Left kidney (tissue), 8 donors: ENCODE measurements at places on chromosomes 6 and 20. TPM values are rescaled to one million over a fixed set of nuclear protein-coding genes. Genes with fewer than 3 reads are reported as not detected.

- DNase-seq, result no peak
Measured at GRCh38 chr6:121711472-121711871, 276.0 kb downstream of the GJA1 start.

DNA sequence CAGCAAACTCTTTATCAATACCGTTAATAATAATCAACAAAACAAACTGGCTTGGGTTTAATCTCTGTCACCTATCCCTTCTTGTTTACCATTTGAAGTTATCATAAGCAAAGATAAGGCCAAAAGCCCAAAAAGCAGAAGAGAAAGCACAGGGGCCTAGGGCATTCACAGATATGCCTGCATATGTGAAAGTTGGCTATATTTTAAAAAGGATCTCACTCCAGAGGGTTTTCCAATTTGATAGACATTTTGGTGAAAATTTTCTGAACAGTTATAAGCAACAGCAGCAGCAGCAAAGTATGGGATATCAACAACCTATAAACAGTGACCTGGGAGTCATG lies 101.1 kb downstream of the ATXN1 start:
- no peak for DNase-seq

DNA sequence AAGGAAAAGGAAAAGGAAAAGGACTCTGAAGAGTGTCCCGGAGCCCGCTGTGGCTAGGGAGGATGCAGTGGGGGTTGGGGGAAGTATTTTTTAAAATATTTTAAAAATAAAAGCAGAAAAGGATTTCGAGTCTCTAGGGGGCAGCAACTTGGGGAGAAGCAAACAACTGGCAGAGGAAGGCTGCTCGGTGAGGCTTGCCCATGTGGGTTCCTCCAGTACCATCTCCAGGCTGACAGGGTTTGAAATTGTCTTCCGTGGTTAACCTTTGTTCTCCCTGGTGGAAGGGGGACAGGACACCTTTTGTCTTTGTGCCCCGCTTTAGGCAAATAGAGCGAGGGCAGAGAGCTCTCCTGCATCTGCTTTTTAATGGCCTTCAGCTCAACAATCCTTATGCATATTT lies 60.4 kb upstream of the SNX9 start:
- no peak for DNase-seq

DNA sequence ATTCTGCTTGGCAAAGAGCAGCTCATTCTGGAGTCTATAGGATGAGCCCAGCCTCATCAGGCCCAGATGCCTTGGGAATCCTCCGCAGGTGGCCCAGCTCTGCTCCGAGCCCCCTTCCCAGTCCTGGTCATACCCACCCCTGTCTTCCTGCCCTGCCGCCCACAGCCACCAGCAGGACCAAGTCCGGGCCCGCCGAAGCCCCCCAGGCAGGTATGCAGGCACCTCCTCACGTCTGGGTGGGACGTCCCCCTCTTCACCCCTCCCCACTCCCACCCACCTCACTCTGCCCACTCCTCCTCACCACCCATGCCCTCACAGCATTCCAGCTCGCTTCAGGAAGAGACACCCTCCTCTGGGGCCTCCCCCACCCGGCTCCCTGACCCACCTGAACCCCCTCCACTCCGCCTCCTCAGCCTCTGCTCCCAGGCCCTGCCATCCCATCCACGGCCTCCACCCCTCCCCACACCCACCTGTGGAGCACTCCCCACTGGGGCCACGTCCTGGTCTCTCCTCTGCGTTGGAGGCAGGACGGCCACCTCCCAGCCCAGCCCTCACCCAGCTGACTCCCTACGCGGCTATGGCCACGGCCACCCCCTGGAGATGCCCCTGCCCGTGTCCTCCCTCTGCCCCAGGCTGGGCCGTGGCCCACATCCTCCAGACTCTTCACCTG lies 43.4 kb downstream of the KCNQ2 start:
- DNase-seq, result no peak

- no peak for DNase-seq
Measured at GRCh38 chr6:131430531-131430930, 142.5 kb upstream of the ARG1 start.

- DNase-seq, result no peak
Measured at GRCh38 chr6:38722038-38722437, 6.9 kb downstream of the DNAH8 start.

GRCh38 chr20:19864130-19864529 lies 106.1 kb downstream of the RIN2 start:
- DNase-seq, result no peak

- no peak for DNase-seq
Measured at GRCh38 chr6:62217866-62218265, 68.2 kb downstream of the KHDRBS2 start.

DNA sequence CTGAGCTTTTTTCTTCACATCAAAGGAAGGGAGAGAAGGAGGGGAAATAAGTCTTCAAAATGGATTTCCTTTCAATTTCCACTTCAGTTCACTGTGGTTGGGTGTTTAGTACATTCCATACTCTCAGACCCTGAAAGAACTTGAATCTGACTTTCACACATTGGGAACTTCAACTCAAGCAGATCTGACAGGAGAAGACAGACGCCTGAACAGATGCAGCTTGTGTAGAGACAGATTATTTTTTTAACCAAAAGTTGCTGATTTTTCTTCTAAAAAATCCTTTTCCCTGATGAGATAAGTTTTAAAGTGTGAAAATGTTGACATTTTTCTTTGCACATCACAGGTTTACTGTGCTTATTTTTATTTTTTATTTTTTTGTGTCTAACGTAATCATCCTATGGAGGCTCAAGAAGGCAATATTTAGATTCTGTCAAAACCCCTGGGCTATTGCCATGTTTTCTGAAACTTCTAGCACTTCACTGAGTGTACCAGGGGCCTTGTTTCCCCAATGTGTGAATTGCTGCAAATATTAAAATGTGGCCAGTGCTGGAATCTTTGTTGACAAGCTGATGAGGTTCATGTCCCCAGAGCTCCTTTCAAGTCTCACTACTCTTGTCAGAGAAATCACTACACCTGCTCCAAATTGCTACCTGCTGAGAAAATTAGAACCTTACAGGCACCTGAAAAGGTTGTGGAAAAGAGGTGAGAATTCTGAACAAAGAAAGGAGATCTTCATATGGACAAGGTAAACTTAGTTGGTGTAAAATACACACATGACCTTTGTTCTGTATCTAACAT lies 214.8 kb upstream of the BTBD3 start:
- no peak for DNase-seq

DNA sequence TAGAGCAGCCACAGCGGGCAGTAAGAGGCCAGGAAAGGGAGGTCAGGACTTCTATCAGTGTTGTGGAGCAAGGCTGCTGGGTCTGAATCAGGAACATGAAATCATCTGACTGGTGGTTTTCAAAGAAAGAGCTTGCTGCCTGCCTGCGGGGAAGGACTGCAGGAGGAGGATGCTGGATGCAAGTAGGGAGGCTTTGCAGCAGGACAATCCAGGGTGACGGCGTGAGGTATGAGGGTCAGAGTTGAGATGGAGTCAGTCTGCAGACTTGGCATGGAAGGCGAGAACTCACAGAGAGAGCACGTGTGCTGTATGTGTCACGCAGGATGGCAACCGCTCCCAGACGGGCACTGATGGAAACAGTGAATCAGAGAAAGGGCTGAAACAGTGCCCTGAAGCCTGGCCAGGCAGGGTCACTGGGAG lies 59.2 kb upstream of the CD93 start:
- no peak for DNase-seq

DNA sequence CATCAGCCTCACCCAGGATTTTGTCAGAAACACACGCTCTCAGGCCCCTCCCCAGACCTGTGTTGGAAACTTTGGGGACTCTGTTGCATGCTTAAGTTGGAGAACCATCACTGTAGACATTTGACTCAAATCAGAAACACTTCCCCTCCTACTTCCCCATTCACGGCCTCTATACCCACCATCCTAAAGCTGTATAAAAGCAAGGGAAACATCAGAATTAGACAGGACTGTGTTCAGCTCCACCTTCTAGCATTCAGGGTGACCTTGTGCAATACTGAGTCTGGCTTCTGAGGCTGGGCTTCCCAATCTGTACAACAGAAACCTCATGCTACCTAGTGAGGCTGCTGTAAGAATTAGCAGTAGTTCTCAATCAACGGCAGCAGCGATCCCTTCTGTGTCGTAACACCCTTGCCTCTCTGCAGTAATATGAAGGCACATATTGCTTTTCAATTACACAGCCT lies 252.3 kb downstream of the LY86 start:
- no peak for DNase-seq

GRCh38 chr6:156590482-156590881 lies 186.7 kb upstream of the ARID1B start:
- no peak for DNase-seq

DNA sequence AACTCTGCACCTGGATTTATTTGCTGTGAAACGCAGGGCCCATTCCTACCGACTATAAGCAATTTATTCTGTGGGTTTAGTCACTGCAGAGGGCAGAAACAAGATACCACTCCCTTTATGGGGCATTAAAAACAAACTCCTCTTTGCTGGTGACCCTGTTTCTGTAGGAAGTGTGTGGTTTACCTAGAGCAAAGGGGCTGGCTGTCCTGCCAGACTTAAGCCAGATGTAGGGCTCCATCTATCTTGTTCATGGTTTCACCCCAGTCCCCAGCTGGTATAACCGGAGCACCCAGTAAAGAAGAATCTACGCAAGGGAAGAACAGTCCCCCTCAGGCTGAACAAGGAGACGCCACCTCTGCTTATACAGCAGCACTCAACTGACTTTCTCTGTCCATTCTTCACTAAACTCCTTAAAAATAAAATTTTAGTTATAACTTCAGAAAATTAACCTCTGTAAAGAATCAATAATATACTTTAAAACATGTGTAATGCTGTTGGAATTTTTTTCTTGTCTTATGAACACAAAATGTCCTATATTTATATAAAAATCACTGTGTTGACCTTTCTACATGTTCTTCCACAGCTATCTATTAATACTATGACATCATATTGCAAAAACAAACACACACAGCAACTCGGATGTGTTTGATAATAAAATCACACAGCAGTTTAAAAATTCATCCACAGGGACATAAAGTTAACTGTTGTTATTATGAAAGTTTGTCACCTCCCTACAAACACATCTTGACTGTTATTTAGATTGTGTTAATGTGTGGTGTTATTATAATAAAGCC lies 126.1 kb upstream of the RPS6KA2 start:
- DNase-seq, result no peak

- DNase-seq, result no peak
Measured at GRCh38 chr20:50455656-50456451, 54.3 kb upstream of the PTPN1 start.

- DNase-seq, result no peak
Measured at GRCh38 chr6:15242937-15243614, 2.8 kb upstream of the JARID2 start.

DNA sequence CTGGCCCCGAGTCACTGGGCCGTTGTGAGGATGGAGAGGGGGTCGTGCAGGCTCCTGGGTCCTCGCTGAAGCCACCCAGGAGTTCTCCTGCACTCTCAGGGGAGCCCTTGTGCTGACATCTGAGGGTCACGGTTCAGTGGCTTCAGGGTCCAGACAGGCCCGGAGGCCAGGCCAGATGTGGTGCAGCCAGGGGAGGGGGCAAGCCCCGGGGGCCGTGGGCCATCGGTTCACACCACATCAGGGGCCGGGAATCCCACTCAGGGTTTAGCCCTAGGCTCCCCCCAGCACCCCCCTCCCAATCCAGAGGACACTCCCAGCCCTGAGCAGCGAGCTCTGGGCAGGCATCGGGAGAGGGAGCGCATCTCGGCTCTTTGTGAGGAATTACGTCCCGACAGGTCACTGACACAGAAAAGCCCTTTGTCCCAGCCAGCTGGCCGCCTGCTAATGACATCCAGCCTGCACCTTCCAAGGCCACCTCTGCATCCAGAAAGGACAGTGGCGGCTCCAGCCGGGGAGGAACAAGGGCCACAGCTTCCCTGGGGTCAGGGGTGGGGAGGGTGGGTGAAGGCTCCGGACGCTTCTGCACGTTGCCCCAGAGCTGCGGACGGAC lies 6.4 kb upstream of the CHRNA4 start:
- no peak for DNase-seq

GRCh38 chr6:112203577-112204349 lies 50.6 kb downstream of the LAMA4 start:
- DNase-seq, result no peak

DNA sequence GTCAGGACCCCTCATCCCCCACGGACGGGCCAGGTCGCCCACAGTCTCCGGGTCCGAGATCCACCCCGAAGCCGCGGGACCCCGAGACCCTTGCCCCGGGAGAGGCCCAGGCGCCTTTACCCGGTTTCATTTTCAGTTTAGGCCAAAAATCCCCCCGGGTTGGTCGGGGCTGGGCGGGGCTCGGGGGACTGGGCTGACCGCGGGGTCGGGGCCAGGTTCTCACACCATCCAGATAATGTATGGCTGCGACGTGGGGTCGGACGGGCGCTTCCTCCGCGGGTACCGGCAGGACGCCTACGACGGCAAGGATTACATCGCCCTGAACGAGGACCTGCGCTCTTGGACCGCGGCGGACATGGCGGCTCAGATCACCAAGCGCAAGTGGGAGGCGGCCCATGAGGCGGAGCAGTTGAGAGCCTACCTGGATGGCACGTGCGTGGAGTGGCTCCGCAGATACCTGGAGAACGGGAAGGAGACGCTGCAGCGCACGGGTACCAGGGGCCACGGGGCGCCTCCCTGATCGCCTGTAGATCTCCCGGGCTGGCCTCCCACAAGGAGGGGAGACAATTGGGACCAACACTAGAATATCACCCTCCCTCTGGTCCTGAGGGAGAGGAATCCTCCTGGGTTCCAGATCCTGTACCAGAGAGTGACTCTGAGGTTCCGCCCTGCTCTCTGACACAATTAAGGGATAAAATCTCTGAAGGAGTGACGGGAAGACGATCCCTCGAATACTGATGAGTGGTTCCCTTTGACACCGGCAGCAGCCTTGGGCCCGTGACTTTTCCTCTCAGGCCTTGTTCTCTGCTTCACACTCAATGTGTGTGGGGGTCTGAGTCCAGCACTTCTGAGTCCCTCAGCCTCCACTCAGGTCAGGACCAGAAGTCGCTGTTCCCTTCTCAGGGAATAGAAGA lies 978 bp downstream of the HLA-A start:
- no peak for DNase-seq

GRCh38 chr6:12200761-12201160 lies 89.4 kb upstream of the EDN1 start:
- DNase-seq, result no peak

- DNase-seq, result no peak
Measured at GRCh38 chr6:14016935-14017625, 92.3 kb downstream of the RNF182 start.

PSMB1 gene
- 216 TPM for polyA plus RNA-seq

GABBR1 gene
- 99.7 TPM for polyA plus RNA-seq

REPS1 gene
- 93.4 TPM for polyA plus RNA-seq

LGSN gene
- 1.4 TPM for polyA plus RNA-seq

MYBL2 gene
- 34.0 TPM for polyA plus RNA-seq

MTO1 gene
- 38.6 TPM for polyA plus RNA-seq

FNDC1 gene
- polyA plus RNA-seq, result 6.3 TPM

FOXA2 gene
- not detected for polyA plus RNA-seq

MATN4 gene
- 0.25 TPM for polyA plus RNA-seq

SRMS gene
- polyA plus RNA-seq, result not detected

NDUFAF4 gene
- 36.6 TPM for polyA plus RNA-seq

SRSF6 gene
- polyA plus RNA-seq, result 429 TPM
